ENCODE measurements at places on chromosomes 13 and 19.

DNA sequence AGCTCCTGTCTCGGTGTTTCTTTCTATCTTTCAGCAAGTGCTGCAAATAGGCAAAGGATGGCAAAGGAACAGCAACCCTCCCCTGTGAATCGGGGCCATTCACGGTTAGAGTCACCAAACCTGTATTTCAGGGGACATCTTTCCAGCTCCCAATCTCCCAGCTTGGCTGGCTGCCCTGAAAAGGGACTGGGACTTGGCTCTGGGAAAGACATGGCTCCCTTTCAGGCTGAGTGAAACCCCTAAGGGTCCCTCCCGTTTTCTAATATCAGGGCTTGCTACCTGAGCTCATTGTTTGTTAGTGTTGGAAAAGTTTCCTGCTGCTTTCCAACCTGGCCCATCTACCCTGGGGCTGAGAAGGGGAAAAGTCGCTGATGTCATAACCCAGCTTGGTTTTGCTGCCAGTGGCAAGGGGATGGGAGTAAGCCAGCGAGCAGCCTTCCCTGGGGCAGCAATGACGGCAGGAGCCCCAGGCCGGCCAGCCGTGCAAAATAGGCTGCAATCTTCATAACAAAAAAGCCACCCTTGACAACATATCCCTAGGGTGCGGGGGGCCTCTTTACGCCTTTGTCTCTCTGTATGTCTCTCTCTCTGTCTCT lies 29.9 kb downstream of the SERP2 start:
- DNase-seq = no peak

GRCh38 chr13:106117035-106117434 lies 418.4 kb downstream of the EFNB2 start:
- DNase-seq = no peak

GRCh38 chr19:35318679-35319448 lies 10.1 kb upstream of the CD22 start:
- peak; percentile 32 for DNase-seq

- DNase-seq = no peak
Observed at GRCh38 chr13:44112700-44113329, 233.1 kb downstream of the LACC1 start.

- no peak for DNase-seq
Observed at GRCh38 chr13:33494596-33495204, 209.1 kb upstream of the STARD13 start.

DNA sequence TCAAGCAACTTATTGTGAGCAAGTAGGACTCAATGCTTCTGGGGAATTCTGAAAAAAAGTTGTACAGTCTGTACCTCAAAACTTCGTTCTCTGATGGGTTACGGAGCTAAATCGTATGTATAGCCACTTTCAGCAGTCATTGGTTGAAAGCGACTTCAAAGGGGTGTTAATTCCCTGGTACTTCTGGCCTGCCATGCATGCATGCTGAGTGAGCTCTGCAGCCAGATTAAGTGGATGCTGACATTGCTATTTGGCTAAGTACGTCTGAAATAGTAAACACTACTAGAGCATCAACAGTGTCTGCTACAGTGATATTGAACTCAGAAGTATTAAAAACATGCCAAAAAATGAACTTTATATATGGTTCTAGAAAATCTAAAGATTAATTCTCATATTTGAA lies 1183.1 kb upstream of the PCDH20 start:
- DNase-seq = no peak

DNA sequence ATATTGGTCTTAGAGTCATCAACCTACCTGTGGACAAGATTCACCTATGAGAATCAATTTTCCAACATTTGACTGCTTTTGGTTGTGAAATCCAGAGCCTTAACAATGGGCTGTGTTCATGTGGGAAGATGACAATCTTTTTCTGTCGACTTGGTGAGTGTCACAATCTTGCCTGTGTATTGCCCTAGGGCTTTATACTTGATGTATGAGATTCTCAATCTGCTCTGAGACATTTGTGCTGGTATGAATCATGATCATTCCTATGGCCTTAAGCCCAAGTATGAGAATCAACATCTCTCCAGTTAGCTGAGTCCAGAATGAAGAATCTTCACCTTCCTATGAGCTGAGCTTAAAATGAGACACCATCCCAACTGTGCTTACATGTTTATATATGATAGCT lies 68.7 kb downstream of the ZNF726 start:
- no peak for DNase-seq

DNA sequence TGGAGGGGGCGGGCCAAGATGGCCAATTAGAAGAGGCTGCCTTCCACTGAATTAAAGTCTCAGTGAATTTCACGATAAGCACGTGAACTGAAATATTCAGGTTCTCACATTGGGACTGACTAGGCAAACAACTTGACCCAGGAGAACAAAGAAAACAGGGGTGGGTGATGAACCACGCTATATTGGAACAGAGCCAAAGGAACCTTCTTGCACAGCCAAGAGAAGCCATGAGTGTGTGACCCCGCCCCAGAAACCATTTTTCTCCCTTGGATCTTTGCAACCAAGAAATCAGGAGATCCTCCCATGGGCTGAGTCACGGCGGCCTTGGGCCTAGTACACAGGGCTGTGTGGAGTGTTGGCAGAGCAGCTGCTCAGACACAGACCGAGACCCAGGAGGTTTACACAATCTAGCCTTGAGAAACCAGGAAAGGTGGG lies 36.8 kb downstream of the ERICH4 start:
- no peak for DNase-seq

GRCh38 chr19:46950526-46951170 lies 69.0 kb upstream of the NPAS1 start:
- no peak for DNase-seq

- no peak for DNase-seq
Observed at GRCh38 chr19:3065675-3066357, 3.5 kb upstream of the TLE5 start.

DNA sequence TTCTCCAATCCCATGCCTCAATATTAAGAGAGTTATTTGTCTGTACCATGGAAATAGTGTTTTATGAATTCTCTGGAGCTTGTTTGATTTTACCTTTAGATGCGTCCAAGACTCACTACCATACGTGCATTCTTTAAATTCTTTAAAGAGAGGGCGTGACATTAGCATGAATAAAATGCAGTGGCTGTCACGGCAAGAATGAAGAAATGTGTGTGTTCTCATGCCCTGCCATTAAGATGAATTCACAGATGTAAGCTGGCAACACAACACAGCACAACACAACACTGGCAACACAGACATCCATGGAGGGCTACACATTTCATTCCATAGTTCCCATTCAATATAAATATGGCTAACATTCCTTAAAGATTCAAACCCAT lies 213.4 kb downstream of the ENOX1 start:
- DNase-seq = no peak

DNA sequence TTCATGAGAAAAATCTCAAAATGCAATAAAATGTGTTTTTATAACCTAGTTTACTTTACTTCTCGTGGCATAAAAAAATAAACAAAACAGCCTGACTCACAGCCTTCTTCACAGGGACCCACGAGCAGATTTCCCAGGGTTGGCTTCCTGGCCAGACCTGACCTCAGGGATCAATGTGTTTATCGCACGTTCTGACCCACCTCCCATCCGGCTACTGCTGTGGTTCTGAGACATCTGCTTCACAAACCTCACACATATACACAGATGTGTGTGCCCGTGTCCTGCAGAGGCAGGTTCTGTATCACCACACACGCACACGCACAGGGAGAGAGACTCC lies 118.3 kb downstream of the COL4A2 start:
- no peak for DNase-seq

- DNase-seq = no peak
Observed at GRCh38 chr19:30942636-30943035, 406.6 kb downstream of the TSHZ3 start.

GRCh38 chr19:41416194-41416674 lies 10.9 kb downstream of the B3GNT8 start:
- DNase-seq = no peak

DNA sequence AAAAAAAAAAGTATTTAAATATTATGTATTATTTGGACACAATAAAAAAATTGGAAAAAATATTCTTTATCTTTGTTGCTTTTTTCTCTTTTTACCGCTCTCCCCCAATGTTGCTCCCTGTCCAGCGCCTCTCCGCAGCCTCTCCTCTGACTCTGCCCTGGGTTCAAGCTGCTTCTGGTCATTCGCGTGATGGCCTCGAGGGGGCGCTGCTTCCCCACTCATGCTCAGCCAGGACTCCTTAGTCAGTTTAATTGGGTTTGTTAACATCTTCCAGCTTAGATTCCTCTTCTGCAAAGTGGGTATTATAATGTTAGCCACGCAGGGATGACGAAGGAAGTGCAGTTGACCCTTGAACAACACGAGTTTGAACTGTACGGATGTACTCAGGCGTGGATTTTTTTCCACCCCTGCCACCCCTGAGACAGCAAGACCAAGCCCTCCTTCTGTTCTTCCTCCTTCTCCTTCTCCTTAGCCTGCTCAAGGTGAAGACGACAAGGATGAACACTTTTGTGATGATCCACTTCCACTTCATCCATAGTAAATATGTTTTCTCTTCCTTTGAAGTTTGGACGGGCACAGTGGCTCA lies 4.9 kb upstream of the NWD1 start:
- DNase-seq = peak; percentile 1

- DNase-seq = no peak
Observed at GRCh38 chr13:57704031-57704430, 72.5 kb downstream of the PCDH17 start.

DNA sequence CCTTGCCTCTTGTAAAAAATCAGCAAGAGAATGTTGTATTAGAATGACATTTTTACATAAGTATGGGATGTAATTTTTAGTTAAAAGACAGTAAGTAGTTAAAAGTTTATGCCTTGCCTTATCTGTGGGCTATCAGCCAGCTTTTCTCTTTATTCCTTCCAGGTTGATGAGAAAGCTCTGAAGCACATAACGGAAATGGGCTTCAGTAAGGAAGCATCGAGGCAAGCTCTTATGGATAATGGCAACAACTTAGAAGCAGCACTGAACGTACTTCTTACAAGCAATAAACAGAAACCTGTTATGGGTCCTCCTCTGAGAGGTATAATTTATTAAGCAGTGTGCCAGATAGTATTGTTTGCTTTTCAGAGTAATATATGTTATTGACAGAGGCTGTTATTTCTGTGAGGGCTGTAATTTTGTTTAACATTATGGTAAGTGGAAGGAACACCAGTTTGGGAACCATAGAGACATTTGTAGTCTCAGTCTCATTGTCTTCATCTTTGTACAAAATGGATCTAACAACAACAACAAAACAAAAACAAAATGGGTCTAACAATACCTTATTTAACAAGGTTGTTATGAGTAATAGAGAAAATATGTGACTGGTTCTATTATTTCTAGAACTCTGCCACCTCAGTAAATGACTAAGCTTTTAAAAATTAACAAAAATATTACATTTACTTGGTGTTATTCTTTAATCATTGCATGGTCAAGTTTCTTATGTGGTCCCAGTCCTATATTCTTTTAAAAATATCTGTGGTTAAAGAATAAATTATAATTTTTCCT lies 112.8 kb downstream of the TDRD3 start:
- DNase-seq = no peak

GRCh38 chr19:32869369-32869965 lies at the start of gene SLC7A9:
TSS of gene SLC7A9 (minus strand) at chr19:32869767. CDS start at chr19:32868534, 1,233 bp downstream.
- DNase-seq = no peak

DNA sequence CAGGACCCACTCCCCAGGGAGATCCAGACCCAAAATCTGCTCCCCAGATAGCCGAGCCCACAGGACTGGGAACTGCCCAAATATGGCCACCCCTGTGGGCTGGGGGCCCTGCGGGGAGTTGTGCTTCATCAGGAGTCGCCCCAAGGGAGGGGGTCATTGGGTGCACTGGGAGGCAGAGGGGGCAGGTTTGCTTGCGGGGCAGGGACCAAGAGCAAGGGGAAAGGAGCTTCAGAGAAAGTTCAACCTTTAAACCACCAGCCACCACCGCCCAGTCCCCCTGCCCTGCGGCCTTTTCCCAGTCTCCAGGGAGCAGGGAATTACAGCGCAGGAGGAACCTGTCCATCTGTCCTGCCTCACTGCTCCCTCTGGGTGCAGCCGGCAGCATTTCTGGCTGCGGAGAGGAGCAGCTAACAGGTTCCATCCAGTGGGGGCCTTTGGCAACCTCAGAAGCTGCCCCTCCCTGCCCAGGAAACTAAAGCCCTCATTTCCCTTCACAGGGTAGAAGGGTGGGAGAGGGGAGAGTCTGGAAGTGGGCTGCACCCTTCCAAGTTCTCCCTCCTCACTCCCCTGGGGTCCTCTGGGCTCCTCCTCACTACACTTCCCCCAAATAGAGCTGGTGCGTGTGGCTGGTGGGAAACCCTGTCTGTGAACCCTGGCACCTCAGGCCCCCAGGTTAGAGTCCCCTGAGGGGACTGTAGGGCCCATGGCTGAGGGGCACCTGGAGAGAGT lies 13.8 kb upstream of the ASF1B start:
- no peak for DNase-seq

GRCh38 chr13:95745289-95745688 lies 68.3 kb downstream of the DNAJC3 start:
- no peak for DNase-seq

- no peak for DNase-seq
Observed at GRCh38 chr13:27659145-27659865, 37.6 kb downstream of the POLR1D start.

DNA sequence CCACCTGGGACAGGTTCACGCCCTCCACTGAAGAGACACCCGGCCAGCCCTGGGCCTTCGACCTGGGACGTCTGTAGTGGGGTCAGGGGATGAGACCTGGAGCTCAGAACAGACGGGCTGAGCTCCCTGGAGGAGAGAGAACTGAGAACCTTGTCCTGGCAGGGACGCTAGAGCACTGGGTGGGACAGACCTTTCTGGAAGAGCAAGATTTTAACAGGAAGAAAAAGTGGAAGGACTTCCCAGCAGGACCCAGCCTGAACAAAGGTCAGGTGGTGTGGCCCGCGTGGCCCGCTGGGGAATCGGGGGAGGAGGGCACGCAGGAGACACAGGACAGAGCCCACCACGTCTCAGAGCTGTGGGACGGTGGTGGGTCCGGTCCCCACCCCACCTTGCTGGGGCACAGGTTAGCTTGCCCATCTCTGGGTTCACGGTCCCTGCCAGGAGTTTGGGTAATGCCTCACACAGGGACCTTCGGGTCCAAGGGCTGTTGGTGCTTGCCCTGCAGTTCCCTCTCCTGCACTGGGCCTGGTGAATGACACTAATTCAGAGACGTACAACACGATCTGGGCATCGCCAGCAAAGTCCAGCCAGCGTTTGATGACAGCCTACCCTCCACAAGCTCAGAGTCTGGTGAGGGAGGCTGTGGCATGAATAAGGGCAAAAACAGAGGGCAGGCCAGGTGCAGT lies 1.2 kb upstream of the EFNA2 start:
- no peak for DNase-seq

- no peak for DNase-seq
Observed at GRCh38 chr13:111418101-111418500, 97.7 kb downstream of the TEX29 start.

DNA sequence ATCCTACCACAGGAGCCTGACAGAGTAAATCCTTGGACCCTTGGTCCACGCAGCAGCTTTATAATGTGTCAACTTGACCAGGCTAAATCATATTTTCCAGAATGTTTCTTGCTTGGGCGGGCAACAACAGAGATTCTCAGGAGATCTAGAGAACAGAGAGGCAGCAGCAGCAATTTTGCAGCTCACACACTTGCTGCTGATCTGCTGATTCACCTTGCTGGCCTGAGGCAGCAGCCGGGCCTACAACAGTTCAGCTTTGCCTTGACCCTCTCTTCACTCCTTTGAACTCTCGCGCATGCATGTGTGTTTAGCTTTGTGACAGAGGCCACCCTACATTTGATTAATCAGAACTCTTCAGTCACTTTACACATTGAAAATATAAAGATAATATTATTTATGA lies 159.3 kb downstream of the UGGT2 start:
- DNase-seq = no peak

- DNase-seq = no peak
Observed at GRCh38 chr19:50417111-50418081, 1.3 kb upstream of the SPIB start.
